Nucleus accumbens (tissue), 56 donors: ENCODE measurements at places on chromosomes 7 and 10.

- no peak for DNase-seq
Observed at GRCh38 chr7:79217468-79217867, 236.0 kb downstream of the MAGI2 start.

DNA sequence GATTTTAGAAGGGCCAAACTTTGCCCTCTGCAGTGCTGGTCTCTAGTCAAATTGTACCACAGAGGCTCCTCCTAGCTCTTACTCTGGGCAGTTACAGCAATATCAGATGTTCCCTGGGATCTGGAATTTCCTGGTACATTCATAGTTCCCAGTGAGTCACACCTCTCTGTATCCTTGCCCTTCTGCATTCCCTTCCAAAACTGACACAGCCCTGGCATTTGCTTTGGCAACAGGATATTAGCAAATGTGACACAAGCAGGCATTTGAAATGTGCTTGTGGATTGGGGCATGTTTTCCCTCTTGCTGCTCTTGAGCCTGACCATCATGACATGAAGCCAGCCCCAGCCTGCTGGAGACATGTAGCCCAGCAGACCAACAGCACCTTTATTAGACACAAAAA lies 284.7 kb upstream of the AKR1E2 start:
- no peak for DNase-seq

GRCh38 chr10:127877699-127878098 lies 15.0 kb downstream of the CLRN3 start:
- DNase-seq = no peak

DNA sequence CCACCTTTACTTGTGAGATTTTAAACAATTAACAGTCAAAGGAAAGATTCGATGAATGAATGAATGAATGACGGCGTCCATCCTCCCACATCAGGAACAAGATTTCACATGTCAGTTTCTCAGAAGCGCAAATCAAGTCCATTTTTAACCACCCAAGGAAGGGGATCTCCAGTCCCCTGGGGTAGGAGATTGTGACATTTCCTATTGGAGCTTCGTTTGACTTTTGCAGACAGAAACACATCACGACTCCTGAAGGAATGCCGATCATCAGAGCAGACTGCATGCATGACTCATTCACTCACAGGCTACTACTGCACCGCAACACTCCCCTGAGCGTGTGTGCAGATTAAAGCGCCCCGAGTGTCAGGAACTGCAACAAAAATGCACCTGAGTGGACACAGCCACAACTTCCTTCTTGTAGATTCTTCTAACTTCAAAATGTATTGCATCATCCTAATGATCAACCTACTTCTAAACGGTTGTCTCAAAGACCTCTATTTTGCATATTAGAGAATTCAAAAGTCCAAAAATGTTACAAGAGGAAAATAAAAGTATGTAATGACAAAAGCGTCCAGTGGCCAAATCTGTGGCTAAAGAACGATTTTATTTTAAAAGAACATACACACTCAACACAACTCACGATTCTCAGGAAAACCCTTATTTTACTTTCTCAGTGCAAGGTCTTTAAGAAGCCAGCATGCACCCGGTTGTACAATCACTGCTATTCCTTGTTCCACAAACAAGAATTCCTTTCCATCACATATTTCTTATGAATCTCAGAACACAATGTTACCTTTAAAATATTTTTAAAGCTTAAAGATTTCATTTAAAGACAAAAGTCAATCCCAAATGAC lies 172.6 kb downstream of the FAM107B start:
- no peak for DNase-seq

- DNase-seq = no peak
Observed at GRCh38 chr7:27128034-27128433, 2.5 kb downstream of the HOXA4 start.

DNA sequence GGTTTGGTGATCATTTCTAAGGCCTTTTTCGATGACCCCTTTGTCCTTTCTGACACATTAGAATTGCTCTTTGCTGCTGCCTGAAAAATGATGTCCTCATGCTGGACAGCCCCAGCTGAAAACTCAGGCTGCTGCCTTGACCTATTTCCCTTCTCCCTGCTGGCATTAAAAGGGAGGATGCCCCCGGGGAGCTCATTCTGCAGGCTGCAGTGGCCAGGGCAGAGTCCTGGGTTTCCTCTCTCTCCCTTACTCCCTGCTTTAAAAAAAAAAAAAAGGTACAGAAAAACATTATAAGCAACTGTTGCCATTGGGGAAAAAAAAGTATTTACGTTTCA lies 35.4 kb downstream of the LRRC4 start:
- DNase-seq = no peak

DNA sequence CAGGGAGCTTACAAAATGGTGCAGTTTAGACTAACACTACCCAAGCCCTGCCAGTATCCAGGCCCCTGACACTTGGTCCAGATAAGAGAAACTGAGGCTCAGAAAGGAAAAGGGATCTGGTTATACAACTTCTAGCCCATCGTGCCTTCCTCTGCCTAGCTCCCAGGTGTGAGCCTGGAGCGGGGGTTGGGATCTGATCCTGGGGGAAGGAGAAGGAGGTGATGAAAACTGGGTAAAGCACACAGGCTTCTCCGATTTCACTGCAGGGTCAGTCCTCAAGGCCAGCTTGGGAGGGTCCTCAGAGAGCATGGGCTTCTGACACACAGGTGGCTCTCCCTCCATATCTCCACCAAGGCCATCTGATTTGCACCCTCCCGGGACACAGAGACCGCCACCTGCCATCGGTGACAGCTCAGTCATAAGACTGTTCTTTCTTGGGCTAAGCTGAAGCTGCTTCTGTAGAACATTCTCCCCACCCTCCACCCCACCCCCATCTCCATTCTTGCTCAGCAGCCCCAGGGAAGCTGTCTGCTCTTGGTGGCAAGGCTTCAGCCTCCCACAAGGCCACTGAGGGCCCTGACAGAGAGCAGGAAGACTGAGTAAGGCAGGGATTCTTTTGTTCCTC lies 16.4 kb downstream of the SRRM3 start:
- peak; percentile 8 for DNase-seq

DNA sequence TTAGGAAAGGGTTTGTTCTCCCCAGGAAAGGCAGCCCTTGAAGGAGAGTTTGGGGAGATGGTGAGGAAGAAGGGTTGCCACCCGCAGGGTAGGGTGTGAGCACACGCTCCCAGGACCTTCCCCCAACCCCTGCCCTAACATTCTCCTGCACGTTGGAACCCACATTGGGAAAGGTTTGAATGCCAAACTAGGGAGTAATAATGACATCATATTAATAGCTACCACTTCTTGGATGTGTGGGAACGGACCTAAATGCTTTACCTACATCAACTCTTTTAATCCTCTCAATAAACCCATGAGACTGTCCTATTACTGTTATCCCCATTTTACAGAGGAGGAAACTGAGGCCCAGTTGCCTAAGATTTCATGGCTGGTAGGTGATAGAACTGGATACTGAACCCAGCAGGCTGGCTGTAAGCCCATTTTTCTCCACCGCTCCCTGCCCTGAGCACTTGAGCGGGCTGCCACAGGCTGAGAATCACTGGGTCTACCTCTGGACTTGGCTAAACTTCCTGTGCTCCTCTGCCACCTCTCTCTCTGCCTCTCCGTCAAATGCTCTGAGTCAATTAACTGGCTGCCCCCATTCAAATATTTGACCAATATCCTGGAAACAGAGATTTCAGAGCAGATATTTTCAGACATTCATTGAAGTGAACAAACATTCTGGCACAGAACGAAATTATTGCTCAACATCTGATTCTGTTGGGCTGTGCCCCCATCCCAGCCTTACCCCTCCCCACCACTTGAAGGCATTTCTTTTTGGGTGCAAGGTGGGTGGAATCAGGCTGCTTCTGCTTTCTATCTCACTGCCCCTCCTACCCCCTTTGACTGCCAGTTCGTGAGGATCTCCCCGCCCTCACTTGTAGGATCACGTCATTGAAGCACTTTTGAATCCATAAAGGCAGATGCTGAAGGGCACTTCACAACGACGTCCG lies 129.7 kb downstream of the C10orf105 start:
- no peak for DNase-seq

- no peak for DNase-seq
Observed at GRCh38 chr10:10778959-10779358, 238.7 kb upstream of the CELF2 start.

- DNase-seq = no peak
Observed at GRCh38 chr7:13061115-13061514, 373.7 kb downstream of the ARL4A start.

DNA sequence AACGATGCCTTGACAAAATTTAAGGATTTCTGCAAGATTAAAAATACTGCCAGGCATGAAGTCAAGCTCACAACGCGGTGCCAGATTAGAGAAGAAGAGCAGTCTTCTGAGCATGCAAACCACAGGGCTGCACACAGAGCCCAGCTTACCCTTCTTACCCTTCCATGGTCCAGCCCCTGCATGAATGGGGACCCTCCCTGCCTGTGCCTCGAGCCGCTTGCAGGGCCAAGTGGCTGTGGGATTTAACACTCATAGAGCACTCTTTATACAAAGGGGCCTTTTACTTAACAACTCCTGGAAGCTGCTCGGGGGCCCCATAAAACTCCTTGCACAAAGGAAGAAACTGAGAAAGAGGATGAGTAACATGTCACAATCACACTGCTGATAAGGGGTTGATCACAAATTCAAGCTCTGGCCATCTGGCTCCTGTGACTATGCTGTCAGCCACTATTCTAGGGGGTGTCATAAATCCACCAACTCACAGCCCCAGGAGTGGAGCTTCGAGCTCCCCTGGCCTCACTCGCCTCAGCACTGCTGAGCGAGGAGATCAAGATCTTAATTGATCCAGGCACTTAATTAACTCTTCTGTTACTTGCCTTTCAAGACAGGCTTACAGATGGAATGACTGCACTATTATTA lies 514.8 kb downstream of the TNS3 start:
- DNase-seq = no peak

- no peak for DNase-seq
Observed at GRCh38 chr10:58952162-58952601, 224.3 kb upstream of the PHYHIPL start.

DNA sequence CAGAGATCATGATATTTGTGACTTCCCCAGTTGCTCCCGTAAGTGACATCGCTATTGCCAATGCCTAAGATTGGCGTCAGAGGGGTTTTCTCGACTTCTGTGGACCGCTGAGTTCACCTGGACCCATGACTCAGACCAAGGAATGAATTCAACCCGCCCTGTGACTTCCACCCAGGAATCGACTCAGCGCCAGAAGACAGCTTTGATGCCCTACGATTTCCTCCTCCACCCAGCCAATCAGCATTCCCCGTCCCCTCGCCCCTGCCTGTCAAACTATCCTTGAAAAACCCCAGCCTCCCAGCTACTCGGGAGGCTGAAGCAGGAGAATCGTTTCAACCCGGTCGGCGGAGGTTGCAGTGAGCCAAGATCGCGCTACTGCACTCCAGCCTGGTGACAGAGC lies 58.3 kb downstream of the MICALL2 start:
- DNase-seq = no peak

- no peak for DNase-seq
Observed at GRCh38 chr7:118080947-118081346, 103.0 kb upstream of the LSM8 start.
